ENCODE measurements at places on chromosomes 11 and 22. TPM values are rescaled to one million over a fixed set of nuclear protein-coding genes. Genes with fewer than 3 reads are reported as not detected.

- DNase-seq = no peak
Observed at GRCh38 chr11:87317441-87317840, 279.7 kb downstream of the TMEM135 start.

GRCh38 chr22:21816787-21817496 is 50.5 kb downstream of the MAPK1 start:
- DNase-seq = peak; percentile 92

The SLC2A11 gene
- total RNA-seq = 12.2 TPM

GRCh38 chr22:45686004-45686403 is 14.4 kb downstream of the ATXN10 start:
- peak; percentile 45 for DNase-seq

The CEP126 gene
- total RNA-seq = 0.97 TPM

GRCh38 chr22:45627489-45628233 is 44.0 kb upstream of the ATXN10 start:
- peak; percentile 52 for DNase-seq

The OR52N4 gene
- total RNA-seq = not detected

The PKP3 gene
- total RNA-seq = 2.2 TPM

GRCh38 chr22:46081036-46081830 is 69.1 kb upstream of the PPARA start:
- DNase-seq = no peak

DNA sequence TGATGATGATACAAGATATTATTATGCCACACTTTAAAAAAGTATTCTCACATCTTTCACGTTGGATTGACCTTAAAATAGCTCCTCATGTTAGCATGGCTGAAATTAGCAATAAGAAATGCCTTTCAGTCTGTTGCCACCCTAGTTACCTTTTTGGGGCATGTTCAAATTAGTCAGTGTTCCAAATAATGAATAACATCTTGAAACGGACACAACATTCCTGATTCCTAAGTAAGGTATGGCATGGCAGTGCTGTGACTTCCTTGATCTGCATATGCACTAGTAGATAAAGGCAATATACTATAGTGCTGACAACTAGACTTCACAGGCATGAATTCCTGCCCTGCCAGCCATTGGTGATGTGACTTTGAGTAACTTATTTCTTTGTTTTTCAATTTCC is 914.5 kb downstream of the METTL15 start:
- DNase-seq = no peak

GRCh38 chr11:26698224-26698623 is 23.6 kb downstream of the SLC5A12 start:
- DNase-seq = no peak

The PIK3IP1 gene
- 18.0 TPM for total RNA-seq

DNA sequence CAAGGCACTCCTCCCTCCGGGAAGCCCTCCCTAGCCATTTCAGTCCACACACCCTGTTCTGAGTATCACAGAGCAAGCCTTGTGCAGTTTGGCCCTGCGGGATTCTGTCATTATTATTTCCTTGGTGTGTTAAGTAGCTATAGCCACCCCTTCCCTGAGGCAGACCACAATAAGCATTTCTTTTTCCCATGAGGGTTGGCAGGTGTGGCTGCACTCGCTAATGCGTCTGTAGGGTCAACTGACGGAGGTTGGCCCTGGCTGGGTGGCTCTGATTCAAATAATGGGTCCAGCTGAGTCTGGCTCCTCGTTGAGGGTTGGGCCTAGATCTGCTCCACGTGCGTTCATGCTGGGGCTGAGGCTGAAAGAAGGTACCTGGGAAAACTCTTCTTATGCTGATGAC is 5.1 kb downstream of the F2 start:
- DNase-seq = no peak

The MEI1 gene
- total RNA-seq = 2.2 TPM

The PGR gene
- total RNA-seq = 4.5 TPM

DNA sequence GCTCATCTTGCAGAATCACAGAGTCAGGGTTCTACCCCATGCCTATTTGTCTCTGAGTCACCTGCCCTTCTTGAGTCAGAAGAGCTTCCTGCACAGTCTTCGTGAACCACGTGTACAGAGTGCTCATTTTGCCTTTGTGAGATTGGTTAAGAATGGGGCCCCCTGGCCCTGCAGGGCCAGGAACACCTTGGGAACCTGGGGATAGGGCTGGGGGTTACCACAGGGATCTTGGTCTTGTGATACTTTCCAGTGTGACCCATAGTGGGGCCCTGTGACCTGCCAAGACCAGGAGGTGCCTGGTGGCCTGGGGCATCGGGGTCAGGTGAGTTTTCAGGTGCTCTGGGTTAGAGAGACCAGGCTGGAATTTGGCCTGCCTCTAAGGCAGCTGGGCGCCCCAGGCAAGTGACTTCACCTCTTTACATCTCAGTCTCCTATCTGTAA is 9.4 kb downstream of the TMPRSS13 start:
- no peak for DNase-seq

DNA sequence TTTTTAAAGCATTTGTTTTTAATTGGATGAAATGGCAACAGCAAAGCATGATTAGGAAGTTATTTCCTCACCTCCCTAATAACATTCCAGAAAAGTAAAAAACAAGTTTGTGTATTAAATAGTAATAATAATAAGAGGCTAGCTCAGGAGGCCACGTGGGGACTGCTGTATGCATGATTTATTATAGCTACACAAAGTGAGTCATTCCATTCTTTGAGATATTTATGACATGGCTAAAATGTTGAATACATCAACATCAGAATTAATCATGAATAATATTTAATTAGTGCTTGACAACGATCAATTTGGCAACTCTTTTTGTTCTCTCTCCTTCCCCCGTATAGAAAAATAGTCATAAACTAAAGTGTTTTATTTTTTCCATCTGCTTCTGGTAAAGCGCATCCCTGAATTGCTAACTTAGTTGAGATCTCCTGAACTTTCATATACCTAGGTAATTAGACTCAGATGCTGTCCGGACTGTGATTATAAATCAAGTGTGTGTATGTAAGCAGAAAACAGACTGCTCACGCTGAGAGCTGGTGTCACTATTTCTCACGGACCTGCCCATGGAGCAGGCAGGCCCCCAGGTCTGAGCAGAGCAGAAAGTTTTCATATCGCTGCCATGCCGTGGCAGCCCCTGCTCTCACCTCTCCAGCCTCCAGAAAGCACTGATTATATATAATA is 125.7 kb downstream of the WT1 start:
- DNase-seq = peak; percentile 78

The DBX1 gene
- total RNA-seq = not detected

GRCh38 chr11:119108857-119109221 is 1.7 kb downstream of the C2CD2L start:
- no peak for DNase-seq

- DNase-seq = no peak
Observed at GRCh38 chr11:66218036-66218435, 50.4 kb upstream of the RAB1B start.

The OR8B2 gene
- total RNA-seq = not detected

- DNase-seq = no peak
Observed at GRCh38 chr11:3144296-3145205, 20.6 kb downstream of the OSBPL5 start.

The RASD2 gene
- total RNA-seq = not detected

GRCh38 chr22:44328326-44328725 is 15.6 kb upstream of the SHISAL1 start:
- DNase-seq = no peak

GRCh38 chr11:126560221-126560620 is 204.7 kb downstream of the ST3GAL4 start:
- no peak for DNase-seq

DNA sequence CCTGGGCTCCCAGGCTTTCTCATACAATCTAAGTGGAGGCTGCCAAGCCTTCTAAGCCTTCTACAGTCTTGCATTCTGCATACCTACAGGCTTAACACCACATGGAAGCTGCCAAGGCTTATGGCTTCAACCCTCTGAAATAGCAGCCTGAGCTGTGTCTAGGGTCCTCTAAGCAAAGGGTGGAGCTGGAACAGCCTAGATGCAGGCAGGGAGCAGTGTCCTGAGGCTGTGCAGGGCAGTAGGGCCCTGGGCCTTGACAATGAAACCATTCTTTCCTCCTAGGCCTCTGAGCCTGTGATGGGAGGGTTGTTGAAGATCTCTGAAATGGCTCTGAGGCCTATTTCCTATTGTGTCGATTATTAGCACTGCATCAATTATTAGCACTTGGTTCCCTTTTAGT is 150.9 kb upstream of the GRK3 start:
- no peak for DNase-seq

The CFAP300 gene
- 4.7 TPM for total RNA-seq

The IL18BP gene
- 4.2 TPM for total RNA-seq

DNA sequence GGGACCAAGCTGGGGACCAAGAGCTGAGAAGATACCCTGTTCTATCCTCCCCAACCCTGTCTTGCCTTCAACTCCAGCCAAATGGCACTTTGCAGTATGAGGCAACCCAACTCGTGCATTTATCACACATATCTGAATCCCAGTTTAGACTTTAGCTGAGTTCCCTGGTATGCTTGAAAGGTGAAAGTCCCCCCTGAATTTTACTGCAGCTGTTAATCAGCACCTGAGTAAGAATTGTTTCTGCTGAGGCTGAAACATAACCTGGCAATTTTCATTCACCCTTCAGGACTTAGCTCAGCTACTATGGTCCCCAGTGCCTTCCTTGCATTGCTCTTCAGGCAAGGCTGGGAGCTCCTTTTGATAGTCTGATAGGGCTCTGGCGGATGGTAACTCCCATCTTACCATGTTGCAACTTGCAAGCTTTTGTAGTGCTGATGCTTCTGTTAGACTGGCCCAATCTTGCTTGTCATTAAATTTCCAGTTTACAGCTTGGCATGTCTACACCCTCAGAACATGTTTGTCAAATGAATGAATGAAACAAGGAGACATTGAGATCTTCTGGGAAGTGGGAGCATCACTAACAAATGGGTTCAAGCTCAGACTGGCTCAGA is 64.0 kb upstream of the SLC6A5 start:
- no peak for DNase-seq

- no peak for DNase-seq
Observed at GRCh38 chr11:26478710-26479109, 93.4 kb downstream of the MUC15 start.

GRCh38 chr11:11301212-11301611 is 51.8 kb downstream of the CSNK2A3 start:
- no peak for DNase-seq

- no peak for DNase-seq
Observed at GRCh38 chr11:86804951-86805350, 4.6 kb downstream of the PRSS23 start.

DNA sequence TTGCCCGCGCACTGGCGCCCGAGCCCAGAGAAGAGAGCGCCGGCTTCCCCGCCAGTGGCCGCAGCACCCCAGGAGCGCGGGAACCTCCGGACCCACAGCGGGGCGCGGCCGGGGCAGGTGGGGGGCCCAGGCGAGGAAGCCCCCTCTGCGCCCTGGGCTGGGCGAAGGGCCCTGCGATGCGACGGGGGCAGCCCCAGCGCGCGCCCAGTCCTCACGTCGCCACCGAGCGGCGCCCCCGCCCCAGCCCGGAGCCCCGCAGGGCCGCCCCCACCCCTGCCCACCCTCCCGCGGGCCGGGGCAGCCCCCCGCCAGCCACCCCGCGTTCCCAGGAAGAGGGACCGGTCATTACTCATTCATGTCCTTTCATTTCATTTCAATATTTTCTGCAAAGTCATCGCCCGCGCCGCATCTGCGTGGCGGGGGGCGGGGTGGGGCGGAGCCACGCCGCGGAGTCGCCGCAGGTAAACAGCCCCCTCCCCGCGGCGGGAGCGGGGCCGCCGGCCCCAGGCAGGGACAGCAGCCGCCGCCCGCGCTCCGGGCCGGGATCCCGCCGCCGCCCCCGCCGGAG is 673 bp upstream of the PANX2 start:
- DNase-seq = peak; percentile 28

- peak; percentile 97 for DNase-seq
Observed at GRCh38 chr11:67354075-67355022, 1.0 kb upstream of the POLD4 start.

DNA sequence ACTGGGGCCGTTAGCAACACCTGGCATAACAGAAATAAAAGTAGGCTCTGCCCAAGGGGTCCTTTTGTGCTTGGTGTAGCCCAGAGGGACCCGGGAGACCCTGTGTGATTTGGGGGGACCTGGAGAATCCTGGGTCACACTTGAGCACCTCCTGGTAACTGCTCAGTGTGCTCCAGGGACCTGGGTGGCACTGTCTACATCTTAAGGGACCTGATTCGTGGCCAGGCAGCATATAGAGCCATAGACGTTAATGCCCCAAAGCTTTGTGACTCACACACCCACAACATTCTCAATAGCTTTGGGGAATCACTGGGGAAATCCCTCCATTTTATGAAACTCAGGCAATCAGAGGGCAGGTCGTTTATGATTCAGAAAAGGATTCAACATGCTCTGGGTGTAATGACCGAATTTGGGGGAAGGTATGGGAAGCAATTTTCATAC is 3.6 kb upstream of the IGF2 start:
- DNase-seq = peak; percentile 32

The C11orf87 gene
- not detected for total RNA-seq

DNA sequence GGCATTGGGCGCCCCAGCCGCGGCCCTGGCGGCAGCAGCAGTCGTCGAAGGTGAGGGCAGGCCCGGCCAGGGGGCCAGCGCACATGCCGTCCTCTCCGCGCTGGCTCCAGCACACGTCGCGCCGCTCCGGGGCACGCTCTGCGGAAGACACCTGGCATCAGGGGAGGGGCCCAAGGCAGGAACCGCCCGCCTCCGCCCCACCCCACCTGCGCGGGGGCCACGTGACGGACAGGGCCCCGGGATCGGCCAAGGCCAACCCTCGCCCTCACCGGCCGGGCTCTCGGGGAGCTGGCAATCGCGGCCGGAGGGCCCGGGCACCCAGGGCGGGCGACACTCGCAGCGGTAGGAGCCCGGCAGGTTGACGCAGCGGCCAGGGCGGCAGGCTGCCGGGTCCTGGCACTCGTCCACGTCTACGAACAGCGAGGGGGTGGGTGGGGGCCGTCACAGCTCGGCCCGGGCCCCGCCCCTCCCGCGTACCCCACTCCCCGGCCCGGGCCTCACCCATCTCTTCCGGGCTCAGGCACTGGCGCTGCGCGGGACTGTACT is 14.9 kb downstream of the SCYL1 start:
- no peak for DNase-seq

The MYBPC3 gene
- total RNA-seq = not detected

The KLHDC7B gene
- total RNA-seq = 0.32 TPM

DNA sequence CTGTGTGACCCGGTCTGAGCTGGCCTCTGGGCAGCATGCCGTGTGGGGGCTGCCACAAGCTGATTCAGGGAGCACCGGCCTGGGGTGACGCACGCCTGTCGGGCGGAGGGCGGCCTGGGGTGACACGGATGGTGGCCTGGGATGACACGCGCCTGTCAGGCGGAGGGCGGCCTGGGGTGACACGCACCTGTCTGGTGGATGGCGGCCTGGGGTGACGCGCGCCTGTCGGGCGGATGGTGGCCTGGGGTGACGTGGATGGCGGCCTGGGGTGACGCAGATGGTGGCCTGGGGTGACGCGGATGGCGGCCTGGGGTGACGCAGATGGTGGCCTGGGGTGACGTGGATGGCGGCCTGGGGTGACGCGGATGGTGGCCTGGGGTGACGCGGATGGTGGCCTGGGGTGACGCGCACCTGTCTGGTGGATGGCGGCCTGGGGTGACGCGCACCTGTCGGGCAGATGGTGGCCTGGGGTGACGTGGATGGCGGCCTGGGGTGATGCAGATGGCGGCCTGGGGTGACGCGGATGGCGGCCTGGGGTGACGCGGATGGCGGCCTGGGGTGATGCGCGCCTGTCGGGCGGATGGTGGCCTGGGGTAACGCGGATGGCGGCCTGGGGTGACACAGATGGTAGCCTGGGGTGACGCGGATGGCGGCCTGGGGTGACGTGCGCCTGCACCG is 21.5 kb downstream of the PTDSS2 start:
- DNase-seq = no peak

- no peak for DNase-seq
Observed at GRCh38 chr22:44155115-44155514, 25.6 kb upstream of the PARVG start.

- DNase-seq = peak; percentile 38
Observed at GRCh38 chr11:93236741-93237675, 39.2 kb upstream of the SLC36A4 start.

Measured in fibroblast of villous mesenchyme (primary cell).